ENCODE measurements at places on chromosomes 16 and 17.
A peak's percentile ranks its signal among the peaks of the same experiment; 100 is the strongest.

DNA sequence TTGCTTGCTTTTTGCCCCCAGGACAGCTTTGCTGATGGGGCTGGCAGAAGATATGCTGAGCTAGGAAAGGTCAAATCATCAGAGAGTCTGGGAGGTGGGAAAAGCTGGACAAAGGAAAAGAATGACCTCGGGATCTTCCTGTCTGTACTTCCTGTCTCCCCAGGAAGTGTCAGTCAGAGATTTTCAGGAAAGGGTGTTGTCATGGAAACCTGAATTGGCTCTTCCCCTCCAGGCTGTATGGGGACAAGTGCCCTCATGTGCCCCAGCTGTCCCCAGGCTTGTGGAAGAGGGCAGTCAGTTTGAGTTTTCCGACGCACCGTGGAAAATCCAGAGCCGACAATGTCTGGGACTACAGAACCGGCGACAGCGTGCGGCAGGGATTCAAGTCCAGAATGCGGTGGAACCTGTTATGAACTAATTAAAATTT is 122.7 kb upstream of the ZFHX3 start:
- DNase-seq = no peak

GRCh38 chr17:39716879-39717536 is 13.3 kb downstream of the MIEN1 start:
- DNase-seq = no peak

- DNase-seq = no peak
These were observed 23.4 kb downstream of the SMURF2 start for GRCh38 chr17:64638552-64639203.

- DNase-seq = peak; percentile 83
These were observed 60.4 kb downstream of the SLFN11 start for GRCh38 chr17:35312790-35313711.

DNA sequence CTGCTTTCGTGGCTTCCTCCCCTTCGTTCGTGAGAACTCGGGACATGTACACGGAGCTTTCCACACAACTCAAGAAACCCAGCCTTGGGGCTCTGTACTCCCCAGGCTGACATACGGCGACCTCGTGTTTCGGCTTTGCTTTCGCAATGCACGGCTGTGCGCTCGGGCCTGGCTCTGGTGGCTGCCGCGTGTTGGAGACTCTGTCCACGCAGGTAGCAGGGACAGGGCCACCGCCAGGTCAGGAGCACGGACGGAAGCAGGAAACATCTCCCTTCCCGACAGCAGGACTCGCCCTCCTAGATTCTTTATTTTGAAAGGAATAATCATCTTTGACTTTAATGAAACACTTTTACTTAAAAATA is 17.3 kb downstream of the UTS2R start:
- DNase-seq = no peak

DNA sequence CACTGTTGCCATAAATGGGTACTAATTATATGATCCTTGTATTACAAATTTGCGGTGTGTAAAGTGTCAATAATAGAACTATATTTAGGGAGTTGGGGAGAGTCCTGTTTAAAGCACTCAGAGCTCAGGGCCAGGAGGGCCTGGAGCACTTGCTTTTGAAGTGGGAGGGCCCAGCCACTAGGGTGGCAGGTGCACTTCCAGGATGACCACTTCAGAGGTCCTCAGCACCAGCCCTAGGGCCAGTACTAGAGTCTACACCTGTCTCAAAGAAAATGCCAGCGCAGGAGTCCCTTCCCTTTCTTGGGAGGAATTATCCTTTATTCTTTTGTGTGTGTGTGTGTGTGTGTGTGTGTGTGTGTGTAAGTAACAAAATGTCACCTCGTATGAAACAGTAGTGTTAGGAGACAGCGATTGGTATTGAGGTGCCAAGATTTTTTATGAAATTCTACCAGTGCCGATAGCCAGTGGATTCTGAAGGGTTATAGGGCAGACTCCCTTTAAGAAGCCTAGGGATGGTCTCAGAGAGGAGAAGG is 31.9 kb downstream of the MYO18A start:
- peak; percentile 11 for DNase-seq

DNA sequence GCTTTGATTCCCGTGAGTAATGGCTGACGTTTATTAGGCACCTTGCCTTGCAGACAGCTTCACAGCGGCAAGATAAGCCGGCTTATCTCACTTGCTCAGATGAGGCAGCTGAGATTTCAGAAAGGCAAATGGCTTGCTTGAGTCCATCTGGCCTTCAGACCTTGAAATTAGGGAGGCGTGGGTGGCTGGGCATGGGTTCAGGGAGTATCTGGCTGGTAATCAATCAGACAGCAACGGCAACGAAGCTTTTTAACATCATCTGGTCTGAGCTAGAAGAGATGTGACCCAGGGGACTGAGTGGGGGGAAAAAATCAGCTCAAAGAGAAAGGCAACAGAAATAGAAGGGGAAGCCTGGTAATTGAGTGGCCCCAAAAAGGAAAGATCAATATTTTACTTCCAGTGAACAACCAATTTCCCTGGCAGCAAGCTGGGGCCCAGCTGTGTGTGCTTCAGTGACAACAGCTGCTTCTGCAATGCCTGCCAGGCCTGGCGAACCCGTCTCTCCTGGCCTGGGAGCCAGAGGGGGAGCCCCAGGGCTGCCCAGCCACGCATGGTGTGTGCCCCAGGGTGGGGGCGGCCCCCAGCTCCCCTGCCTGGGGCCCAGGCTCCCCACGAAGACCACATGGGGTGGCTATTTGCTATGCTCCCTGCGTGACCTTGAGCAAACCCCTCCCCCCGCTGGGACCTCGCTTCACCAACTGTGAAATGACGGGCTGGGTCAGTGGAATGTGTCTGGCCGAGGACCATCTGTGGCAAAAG is 34.0 kb downstream of the RAB11FIP4 start:
- no peak for DNase-seq

GRCh38 chr16:65069766-65070165 is 52.1 kb downstream of the CDH11 start:
- no peak for DNase-seq

DNA sequence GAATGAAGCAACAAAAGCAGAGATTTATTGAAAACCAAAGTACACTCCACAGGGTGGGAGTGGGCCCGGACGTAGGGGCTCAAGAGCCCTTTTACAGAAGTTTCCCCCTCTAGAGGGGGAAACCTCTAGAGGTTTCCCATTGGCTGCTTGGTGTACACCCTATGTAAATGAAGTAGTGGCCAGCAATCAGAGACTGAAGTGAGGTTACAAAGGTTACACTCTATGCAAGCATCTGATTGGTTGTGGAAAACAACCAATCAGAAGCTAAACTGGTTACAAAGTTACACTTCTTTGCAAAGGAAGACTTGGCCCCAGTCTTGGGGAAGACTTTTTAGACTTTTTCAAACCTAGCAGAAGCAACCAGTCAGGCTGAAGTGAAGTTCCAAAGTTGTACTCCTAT is 27.1 kb downstream of the CRAMP1 start:
- DNase-seq = no peak

- DNase-seq = no peak
These were observed 5.9 kb downstream of the FAHD1 start for GRCh38 chr16:1832838-1833454.

DNA sequence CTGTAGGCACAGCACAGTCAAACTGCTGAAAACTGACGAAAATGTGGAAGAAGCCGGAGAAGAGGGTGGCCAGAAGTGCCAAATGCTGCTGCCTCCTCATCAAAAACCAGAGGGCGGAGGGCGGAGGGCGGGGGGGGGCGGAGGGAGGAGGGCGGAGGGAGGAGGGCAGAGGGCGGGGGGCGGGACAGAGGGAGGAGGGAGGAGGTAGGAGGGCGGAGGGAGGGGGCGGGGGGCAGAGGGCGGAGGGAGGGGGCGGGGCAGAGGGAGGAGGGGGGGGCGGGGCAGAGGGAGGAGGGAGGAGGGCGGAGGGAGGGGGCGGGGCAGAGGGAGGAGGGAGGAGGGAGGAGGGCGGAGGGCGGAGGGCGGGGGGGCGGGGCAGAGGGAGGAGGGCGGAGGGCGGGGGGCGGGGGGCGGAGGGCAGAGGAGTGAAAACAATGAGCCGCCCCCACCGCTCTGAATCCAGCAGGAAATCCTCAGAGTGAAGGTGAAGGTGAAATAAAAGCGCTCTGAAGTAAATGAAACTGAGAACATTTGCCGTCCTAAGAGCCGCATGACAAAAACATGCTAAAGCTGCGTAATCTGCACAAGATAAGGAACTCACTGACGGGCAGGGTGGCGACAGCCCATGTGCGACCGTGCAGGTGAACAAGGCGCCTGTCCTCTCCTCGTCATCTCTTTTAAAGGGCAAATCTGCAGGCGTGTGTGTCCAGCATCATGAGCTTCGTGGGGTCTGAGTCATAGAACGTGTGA is 22.6 kb upstream of the CBFA2T3 start:
- no peak for DNase-seq

DNA sequence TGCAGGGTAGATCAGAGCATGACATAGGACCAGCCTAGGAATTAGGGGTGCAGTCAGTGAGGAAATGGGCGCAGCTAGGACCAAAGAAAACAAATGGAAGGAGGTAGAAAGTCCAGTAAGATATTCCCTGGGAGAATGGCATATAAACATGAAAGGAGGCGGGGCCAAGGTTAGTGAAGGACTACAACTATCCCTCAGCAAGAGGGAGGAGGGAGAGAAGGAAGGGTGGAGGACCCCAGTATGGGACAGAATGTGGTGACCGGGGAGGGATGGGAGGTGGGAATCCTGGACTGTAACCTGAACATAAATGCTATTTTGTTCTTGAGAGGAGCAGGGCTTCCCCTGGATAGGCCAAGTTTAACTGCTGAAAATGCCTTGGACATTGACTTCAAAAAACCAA is 22.8 kb downstream of the ITGB3 start:
- no peak for DNase-seq

GRCh38 chr17:80859002-80859941 is 132.4 kb upstream of the CHMP6 start:
- no peak for DNase-seq

DNA sequence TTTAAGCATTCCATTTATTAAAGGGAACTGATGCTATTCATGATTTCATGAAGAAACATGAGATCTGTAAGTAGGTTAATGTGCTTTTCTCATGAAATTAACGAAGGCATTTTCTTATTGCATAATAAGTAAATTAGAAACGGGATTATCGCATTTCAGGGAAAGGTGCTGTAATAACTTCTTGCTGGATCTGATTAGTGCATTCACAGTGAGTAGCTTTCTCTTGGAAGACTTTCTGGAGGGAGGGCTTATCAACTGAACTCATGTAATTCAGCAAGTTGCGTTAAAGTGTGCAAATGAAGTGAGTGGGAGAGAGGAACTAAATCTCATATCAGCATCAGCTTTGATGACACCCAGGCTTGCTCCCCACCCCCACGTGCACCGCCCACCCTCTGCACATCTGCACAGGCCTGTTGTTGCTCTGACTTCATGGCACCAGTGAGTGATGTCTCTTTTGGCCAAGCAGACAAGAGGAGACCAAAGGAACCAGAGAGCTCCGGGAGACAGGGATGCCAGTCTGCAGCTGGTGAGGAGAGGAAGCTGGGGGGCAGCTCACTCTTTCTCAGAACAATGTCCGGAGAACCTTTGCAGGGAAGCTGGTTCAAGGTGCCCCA is 26.3 kb upstream of the GAS7 start:
- DNase-seq = no peak

DNA sequence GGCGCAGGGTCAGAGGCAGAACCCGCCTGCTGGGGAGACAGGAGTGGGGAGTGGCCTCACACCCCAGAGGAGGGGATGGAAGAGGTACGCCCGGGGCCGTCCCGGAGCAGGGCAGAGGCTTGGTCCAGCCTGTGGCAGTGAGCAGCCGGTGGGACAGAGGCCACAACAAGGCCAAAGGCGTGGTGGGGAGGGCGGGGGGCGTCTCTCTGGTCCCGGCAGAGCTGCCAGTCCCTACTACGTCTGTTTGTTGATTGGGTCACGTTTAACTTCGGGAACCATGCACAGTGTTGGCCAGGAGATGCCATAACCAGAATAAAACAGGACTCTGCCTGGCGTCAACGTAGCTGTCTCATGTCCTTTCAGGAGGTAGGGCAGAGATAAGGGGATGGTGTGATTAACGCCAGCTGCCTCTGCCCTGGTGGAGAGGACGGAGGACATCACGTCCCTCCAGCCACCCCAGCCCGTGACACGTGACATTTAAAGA is 192.8 kb downstream of the BANP start:
- DNase-seq = no peak

DNA sequence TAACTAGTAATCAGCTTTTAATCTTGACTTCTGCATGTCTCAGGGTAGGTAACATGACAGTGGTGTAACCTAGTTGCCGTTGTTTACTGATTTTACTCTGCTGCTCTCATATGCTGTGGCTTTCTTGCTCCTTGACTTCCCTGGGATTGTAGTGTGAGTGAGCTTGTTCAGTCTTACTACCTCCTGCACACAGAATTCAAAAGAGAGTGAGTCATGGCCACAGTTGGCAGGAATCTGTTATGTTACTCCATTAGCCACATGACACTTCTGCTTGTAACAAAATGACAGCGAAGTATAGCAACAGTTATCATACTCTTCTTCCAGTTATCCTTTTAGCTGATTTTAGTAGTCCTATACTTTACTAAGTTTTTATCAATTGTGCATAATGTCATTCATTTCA is 18.8 kb downstream of the TNRC6A start:
- DNase-seq = peak; percentile 46

GRCh38 chr17:17694169-17695081 is 13.2 kb downstream of the RAI1 start:
- peak; percentile 72 for DNase-seq

- DNase-seq = no peak
These were observed 28.9 kb downstream of the SLC7A5 start for GRCh38 chr16:87840271-87840978.

- DNase-seq = no peak
These were observed 399.9 kb downstream of the UTP18 start for GRCh38 chr17:51660266-51660665.

DNA sequence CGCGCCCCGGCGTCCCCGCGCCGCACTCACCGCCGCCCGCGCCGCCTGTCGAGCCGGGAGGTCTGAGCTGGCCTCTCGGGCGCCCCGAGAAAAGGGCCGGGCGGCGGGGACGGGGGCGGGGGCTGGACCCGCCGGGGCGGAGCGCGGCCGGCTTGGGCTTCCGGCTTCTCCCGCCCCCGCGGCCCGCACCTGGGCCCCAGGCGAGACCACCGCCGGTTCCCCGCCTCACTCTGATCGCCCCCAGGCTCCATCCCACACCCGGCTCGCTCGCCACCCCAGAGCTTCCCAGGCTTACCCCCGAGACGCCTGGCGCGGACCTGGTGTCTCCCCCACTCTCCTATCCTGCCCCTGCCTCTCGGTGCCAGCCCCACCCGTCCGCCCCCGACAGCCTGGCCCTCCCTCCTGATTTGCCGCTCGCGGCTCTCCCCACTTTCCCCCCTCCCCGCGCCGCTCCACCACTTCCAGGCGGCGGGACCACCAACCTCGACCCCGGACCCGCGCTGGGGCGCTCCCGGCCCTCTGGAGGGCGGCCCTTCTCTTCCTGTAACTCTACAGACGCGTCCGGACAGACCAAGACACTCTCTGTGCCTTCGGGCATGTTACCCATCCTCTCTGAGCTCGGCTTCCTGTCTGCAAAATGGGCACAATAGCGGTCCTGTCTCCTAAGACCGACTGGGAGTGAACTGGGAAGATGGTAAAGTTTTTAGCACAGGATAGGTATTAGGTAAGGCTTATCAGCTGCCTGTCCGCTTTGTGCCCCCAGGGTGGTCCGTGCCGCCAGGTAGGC is at the start of gene LITAF:
Gene LITAF (minus strand): TSS at position 64 of the 787 bp plus-strand sequence. CDS start 30,189 bp downstream, outside the sequence.
- DNase-seq = peak; percentile 67

GRCh38 chr16:50301626-50302471 is 35.5 kb downstream of the ADCY7 start:
- no peak for DNase-seq

- no peak for DNase-seq
These were observed 13.4 kb downstream of the ST6GALNAC1 start for GRCh38 chr17:76630151-76630550.

All from activated CD4-positive, alpha-beta T cell treated with anti-CD3 and anti-CD28 coated beads, Interleukin-10, Interleukin-2, amounts not matched to agents 100 ng/mL and 50 ng/mL, durations not matched to agents 16 hours and 8 hours (primary cell).